Smooth muscle cell of the umbilical artery (primary cell): ENCODE measurements at places on chromosomes 1 and 21. TPM values are rescaled to one million over a fixed set of nuclear protein-coding genes. Genes with fewer than 3 reads are reported as not detected.

The SYCP1 gene
- total RNA-seq, result not detected in 2 replicates

The CSF3R gene
- total RNA-seq, result 0.30 TPM in 1 of 2 replicates, not detected in the other

The TSPAN2 gene
- 0.23 and 0.30 TPM in 2 replicates for total RNA-seq

The RBM11 gene
- 0.23 TPM in 1 of 2 replicates, not detected in the other for total RNA-seq

The OLFML2B gene
- total RNA-seq, result 1.5 and 3.5 TPM in 2 replicates

The AGT gene
- 0.09 TPM in 1 of 2 replicates, not detected in the other for total RNA-seq

The LDLRAP1 gene
- total RNA-seq, result 20.5 and 28.1 TPM in 2 replicates

The ABCA4 gene
- 0.30 and 0.51 TPM in 2 replicates for total RNA-seq

The SPRR2B gene
- not detected in 2 replicates for total RNA-seq

The CCDC24 gene
- total RNA-seq, result 3.3 and 4.8 TPM in 2 replicates

The OVAAL gene
- not detected in 2 replicates for total RNA-seq

The TMEM167B gene
- 33.0 and 40.7 TPM in 2 replicates for total RNA-seq

The CFHR1 gene
- 0.18 and 0.30 TPM in 2 replicates for total RNA-seq

The PTPRU gene
- total RNA-seq, result 33.2 and 51.7 TPM in 2 replicates

The CD53 gene
- not detected in 2 replicates for total RNA-seq

The TRIM58 gene
- total RNA-seq, result 0.05 TPM in 1 of 2 replicates, not detected in the other

The TARS2 gene
- 11.6 and 16.7 TPM in 2 replicates for total RNA-seq

The OR2T29 gene
- not detected in 2 replicates for total RNA-seq

The CLK2 gene
- total RNA-seq, result 23.8 and 32.3 TPM in 2 replicates

The TNN gene
- 0.05 TPM in 1 of 2 replicates, not detected in the other for total RNA-seq

The MROH7 gene
- total RNA-seq, result under 0.01 and 0.14 TPM in 2 replicates

The HAO2 gene
- not detected in 2 replicates for total RNA-seq

The SIK1 gene
- total RNA-seq, result 3.3 and 9.0 TPM in 2 replicates
